Activated CD8-positive, alpha-beta memory T cell treated with anti-CD3 and anti-CD28 coated beads, Interleukin-2, amount 10 ng/mL, durations not matched to agents 7 days and 5 days (primary cell): ENCODE measurements at places on chromosomes 16 and 17. TPM values are rescaled to one million over a fixed set of nuclear protein-coding genes. Genes with fewer than 3 reads are reported as not detected.

DNA sequence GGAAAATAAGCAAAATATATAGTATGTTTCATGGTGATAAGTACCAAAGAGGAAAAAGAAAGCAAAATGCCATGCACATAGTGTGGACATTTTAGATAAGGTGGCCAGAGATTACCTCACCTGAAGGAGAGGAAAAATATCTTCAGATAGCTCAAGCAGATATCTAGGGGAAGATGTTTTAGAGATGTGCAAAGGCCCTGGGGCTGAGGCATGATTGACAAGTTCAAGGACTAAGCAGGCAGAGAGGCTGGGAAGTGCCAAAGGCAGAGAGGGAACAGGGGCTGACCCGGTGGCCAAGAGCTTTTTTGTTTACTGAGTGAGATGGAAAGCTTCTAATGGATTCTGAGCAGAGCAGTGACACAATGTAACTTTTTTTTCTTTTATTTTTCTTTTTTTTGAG lies 4.4 kb upstream of the MT4 start:
- no peaks in the 10 kb centered on the region for H3K36me3 ChIP-seq
- no peak overlapping the region for H3K27ac ChIP-seq
- no peak for DNase-seq
- no peak overlapping the region for H3K4me3 ChIP-seq
- H3K27me3 ChIP-seq, result peaks cover 41% of the 10 kb centered on the region
- H3K4me1 ChIP-seq, result no peaks in the 10 kb centered on the region

- H3K4me1 ChIP-seq, result peaks cover 34% of the 10 kb centered on the region
- H3K4me3 ChIP-seq, result no peak overlapping the region
- H3K27me3 ChIP-seq, result no peaks in the 10 kb centered on the region
- peaks cover 5% of the 10 kb centered on the region for H3K36me3 ChIP-seq
- DNase-seq, result no peak
Measured at GRCh38 chr17:17090642-17091103, 48.4 kb downstream of the MPRIP start.

GRCh38 chr16:368388-369158 lies 1.8 kb downstream of the MRPL28 start:
- no peak overlapping the region for H3K27ac ChIP-seq
- DNase-seq, result peak; percentile 39
- H3K36me3 ChIP-seq, result peaks cover 11% of the 10 kb centered on the region
- peaks cover 3% of the 10 kb centered on the region for H3K27me3 ChIP-seq
- no peak overlapping the region for H3K4me3 ChIP-seq

GRCh38 chr16:56684926-56685590 lies 2.8 kb downstream of the MT1X start:
- peaks cover 1% of the 10 kb centered on the region for H3K36me3 ChIP-seq
- H3K27me3 ChIP-seq, result peaks cover 2% of the 10 kb centered on the region

The TMC6 gene
- 431 TPM for total RNA-seq

The NAGS gene
- total RNA-seq, result 0.33 TPM

The HOXB4 gene
- 7.8 TPM for total RNA-seq

DNA sequence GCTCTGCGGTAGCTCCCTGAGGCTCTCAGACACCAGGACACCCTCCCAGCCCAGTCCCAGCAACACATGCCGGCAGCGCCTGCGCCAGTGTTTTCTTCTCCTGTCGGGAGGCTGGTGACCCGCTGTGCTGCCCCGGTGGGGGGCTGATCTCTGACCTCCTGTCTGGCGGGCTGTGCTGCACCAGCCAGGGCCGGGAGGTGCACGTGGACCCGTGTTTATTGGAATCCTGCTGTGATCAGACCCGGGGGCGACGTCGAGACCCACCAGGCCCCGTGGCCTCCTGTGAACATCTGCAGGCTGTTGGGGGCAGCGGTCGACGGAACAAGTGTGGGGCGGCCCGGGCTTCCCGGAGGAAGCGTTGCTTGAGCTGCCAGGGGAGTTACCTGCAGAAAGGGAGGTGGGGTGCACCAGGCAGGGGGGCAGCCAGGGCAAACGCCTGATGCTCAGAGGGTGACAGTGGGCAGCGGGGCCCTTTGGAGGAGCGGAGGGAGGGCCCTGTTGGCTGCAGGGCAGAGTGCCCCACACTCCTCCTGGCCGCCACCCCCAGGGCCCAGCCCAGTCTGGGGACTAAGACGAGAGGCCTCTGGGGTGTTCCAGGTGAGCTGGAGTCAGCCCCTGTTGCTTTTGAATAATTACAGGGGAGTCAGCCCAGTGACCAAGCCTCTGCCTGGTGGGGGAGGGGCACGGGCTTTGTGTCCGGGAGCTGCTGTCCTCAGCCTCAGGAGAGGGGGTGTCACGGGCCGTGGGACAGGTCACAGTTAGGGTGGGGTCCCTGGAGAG lies 2.3 kb upstream of the SSTR5 start:
- H3K27ac ChIP-seq, result no peak overlapping the region
- DNase-seq, result no peak
- H3K4me1 ChIP-seq, result peaks cover 5% of the 10 kb centered on the region
- H3K36me3 ChIP-seq, result peaks cover 4% of the 10 kb centered on the region

DNA sequence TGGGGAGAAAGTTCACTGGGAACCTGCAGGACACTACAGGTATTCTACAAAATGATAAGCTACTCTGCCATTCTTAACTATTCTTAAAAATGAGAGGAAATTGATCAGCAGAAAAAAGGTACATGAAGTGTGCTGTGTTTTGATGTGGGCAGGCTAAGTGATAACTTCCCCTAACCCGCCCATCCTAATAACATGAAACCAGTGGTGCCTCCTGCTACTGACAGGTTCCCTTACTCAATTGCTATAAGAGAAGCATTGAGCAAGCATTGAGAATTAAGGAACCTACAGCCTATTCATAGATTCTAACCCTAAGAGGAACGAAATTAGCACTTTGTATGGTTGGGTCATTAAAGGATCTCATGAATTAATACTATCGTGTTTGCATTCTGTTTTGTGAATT lies 18.9 kb downstream of the XYLT1 start:
- DNase-seq, result no peak
- peaks cover 8% of the 10 kb centered on the region for H3K36me3 ChIP-seq
- H3K4me1 ChIP-seq, result peaks cover 48% of the 10 kb centered on the region
- no peak overlapping the region for H3K4me3 ChIP-seq

DNA sequence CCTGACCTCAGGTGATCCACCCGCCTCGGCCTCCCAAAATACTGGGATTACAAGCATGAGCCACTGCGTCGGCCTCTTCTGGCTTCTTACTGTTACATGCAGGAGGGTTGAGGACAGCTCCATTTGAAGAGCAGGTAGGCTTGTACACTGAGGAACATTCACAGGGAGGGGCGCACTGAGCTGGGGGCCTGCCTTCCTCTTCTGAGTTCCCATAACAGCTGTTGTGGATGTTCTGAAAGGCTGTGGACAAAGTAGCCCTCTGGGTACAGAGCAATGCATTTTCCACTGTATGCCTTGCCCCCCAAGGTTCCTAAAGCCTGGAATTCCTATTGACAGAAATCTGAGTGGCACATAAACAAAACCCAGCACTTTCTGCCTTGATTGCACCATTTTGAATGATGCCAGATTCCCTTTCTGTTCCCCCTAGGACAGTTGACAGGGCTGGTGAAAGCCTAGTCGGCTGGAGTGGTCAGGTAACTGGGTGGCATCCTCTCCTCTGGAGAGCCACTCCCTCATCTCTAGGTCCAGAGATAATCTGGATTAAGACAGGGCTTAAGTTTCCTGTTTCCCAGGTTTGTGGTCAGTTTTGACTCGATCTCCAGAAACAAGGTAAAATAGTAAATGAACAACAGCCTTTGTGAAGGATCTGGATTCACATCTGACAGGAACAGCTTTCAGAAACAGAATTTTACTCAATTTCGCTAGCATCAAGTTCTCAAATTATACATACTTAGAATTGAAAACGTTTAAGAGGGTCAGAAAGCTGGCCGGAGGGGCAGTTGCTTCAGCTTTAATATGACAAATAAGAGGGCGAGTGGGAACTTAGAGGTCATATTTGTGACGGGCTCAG lies 1.3 kb upstream of the CDK5R1 start:
- H3K4me3 ChIP-seq, result peak overlapping the region; percentile 52
- peaks cover 27% of the 10 kb centered on the region for H3K36me3 ChIP-seq
- H3K27me3 ChIP-seq, result peaks cover 8% of the 10 kb centered on the region
- peak overlapping the region; percentile 24 for H3K27ac ChIP-seq
- peaks cover 20% of the 10 kb centered on the region for H3K4me1 ChIP-seq
- no peak for DNase-seq

- H3K4me3 ChIP-seq, result peak overlapping the region; percentile 93
- peaks cover 20% of the 10 kb centered on the region for H3K36me3 ChIP-seq
- peak overlapping the region; percentile 94 for H3K27ac ChIP-seq
- H3K27me3 ChIP-seq, result no peaks in the 10 kb centered on the region
Measured at GRCh38 chr17:10698096-10698818, 863 bp downstream of the ADPRM start.

GRCh38 chr17:58336456-58337209 lies 8.0 kb upstream of the TSPOAP1 start:
- peak overlapping the region; percentile 98 for H3K27ac ChIP-seq
- peaks cover 3% of the 10 kb centered on the region for H3K27me3 ChIP-seq
- H3K36me3 ChIP-seq, result peaks cover 48% of the 10 kb centered on the region

The TEX14 gene
- 0.35 TPM for total RNA-seq

The HSD17B1 gene
- total RNA-seq, result 0.70 TPM
